CD4-positive, alpha-beta T cell treated with Interleukin-6 at 100 ng/mL for 8 hours (primary cell): ENCODE measurements at places on chromosomes 2 and 18.

- DNase-seq = no peak
Measured at GRCh38 chr2:118240276-118240675, 152.0 kb downstream of the INSIG2 start.

GRCh38 chr2:77873506-77873905, 351.3 kb upstream of the LRRTM4 start:
- no peak for DNase-seq

DNA sequence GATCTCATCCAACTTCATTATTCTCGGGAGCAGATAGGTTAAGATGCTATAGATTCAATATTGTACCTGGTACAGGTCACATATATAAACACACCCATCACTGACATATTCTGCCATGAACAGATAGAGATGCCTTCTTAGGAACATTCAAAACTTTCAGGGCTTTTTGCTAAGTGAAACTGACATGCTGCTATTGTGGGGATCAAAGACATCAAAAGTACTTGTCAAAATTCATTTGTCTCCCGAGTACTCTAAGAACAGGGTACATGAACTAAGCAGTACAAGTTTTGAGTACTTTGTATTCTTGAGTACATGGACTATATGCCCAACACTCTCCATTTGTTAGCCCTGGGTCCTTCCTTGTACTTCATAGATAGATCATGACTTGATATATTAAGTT, 173.5 kb downstream of the FSHR start:
- DNase-seq = no peak

DNA sequence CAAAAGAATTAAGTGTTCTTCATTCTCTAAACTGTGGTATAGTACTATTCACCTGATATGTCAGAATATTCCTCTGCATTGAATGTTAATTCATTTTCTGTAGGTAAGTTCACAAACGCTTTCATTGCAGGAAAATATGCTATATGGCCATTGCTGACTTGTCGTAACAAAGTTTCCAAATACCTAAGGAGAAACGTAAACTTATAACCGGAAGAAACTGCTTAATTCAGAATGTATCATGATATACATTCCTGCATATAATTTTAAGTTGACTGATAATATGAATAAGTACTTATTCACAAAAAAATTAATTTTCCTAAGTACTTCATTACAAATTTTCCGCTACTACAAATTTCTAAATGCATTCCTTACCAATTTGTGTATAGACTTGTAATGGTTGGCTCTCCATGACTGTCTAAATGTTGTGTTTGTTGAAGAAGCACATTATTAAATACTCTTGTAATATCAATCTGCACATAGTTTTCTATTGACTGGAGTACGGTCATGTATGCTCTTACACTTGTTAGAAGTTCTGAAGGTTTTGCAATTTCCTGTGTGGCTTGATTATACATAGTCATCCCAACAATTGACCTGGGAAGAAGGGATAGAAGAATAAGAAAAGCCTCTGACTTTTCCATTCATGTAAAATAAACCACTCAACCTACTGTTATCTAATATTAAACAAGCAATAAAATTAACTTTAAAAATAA, 85.4 kb downstream of the NCKAP1 start:
- no peak for DNase-seq

- no peak for DNase-seq
Measured at GRCh38 chr2:139067072-139067471, 286.9 kb upstream of the NXPH2 start.

- no peak for DNase-seq
Measured at GRCh38 chr2:138298120-138298814, 203.3 kb upstream of the SPOPL start.

- DNase-seq = no peak
Measured at GRCh38 chr18:3495691-3496430, 45.9 kb downstream of the TGIF1 start.

GRCh38 chr2:164771897-164772296, 69.7 kb downstream of the COBLL1 start:
- DNase-seq = no peak

DNA sequence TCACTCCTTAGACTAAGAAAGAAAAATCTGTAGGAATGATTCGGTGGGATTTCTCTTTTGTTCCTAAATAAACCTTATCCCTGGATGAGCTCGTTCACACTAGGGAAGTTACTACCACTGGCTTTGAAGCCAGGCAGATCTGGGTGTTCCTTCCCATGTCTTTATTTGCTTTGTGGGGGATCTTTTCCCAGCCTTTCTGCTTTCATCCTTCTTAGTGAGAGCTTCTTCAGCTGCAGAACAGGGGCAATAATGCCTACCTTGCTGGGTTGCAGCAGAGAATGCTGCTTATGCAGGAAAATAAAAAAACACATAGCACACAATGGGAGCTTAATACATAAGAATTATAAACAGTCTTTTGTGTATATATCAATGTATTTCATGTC, 292.1 kb downstream of the SOX11 start:
- DNase-seq = no peak

GRCh38 chr2:84865181-84865783, 15.6 kb downstream of the TRABD2A start:
- DNase-seq = peak; percentile 63

DNA sequence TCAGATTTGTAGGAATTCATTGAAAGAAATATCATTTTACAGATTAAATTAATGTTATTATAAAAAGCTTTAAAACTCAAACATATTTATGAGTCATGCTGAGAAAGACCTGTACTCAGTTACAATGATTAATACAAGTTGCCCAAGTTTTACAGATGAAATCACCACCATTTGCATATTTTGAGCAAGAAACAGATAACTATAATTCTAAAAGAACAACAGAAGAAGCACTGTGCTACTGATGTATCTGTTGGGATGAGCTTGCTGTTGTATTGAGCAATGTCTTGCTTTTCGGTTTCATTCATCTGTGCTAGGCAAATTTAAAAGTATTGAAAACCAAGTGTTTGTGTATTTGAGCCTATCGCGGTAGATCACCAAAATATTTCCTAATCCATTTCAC, 1589.1 kb upstream of the ZEB2 start:
- DNase-seq = no peak

DNA sequence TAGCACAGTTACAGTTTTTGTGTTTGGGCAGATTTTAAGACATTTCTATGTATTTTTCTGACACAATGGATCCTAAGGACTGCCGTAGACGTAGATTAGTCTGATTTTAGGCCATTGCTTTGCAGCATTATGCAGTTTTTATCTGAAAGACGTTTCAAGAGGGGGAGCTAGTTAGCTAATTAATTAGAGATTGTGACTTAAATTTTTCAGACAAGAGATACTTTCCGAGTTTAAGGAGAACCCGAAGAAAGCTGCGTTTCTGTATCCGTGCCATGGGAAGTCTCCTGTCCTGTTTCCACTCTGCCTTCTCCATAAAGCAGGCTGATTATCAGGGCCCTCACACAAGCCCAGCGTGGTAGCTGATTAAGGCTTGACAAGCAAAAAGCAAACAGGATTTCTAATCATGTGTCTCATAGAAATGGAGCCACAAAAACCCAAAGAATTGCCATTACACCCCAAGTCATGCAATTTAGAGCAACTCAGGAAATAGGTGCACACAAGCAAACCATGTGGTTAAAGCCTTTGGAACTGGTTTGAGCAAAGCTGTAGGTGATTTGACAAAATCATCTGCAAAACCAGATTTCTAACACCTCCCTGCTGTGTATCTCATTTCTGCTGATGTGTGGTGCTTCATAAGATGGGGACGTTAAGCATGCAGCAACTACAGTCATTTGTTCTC, 808.1 kb downstream of the RNF144A start:
- DNase-seq = peak; percentile 62

DNA sequence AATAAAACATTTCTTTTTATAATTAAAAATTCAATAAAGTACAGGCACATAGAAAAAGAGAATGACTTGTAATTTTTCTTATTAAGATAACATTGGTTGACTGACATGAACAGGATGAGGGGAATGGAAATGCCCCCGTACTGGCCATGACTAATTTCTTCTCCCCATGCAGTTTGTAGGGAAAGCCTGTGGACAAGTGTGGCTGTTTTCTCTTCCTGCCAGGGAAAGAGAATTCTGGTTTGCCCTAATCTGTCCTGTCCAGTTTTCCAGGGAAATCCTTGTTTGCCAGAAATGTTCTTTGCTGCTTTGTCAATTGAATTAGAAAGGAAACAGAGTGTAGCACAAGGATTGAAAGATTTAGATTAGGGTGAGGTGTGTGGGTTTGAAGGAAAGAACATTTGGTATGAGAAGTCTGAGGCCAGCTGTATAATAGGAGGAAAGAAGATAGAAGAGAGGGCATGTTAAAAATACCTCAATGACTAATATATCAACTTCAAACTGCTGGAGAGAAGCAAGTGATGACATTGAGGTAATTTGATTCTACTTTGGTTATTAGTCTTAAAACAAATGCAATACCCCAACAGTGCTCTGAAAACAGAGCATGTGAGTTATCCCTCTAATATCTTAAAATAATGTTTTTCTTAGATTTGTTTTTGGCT, 593.9 kb upstream of the ZNF804A start:
- DNase-seq = no peak

- DNase-seq = no peak
Measured at GRCh38 chr2:101578671-101579070, 103.8 kb upstream of the RFX8 start.

DNA sequence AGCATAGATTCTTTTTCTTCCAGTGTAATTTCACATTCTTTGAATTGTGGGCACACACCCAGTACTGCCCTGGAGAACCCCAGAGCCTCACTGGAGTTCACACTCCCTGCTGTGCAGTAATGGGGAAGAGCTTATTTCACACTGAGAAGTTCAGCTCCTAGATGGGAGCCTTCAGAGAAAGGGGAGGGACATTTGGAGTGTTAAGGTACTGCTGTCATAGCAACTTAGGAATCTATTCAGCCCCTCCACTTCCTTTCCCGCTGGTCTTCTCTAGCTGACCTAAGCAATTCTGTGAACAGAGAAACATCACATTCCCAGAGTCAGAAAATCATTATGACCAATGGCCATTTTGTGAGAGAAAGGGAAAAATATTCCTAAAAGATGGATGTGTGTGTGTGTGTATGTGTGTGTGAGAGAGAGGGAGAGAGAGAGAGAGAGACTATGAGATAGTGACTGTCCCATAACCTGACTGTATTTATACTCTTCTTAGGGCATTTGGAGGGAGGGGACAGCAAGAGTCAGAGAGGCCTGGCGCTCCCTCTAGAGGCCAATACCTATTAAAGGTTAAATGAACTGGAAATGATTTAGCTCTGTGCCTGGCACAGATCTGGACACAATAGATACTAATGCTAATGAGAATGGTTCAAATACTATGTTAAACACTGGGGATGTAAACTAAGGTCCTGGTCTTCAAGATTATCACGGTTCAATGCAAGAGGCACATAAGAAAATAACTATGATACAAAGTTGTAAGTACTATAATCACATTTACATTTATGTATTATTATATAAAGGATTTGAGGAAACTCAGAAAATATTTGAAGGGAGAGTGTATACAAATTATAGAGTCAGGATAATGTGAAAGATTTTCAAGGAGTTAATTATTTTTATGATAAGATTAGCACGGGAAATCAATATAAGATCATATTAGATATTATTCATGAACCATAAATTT, 41.5 kb upstream of the RPE start:
- DNase-seq = peak; percentile 22

GRCh38 chr2:216034065-216034464, 20.7 kb upstream of the MREG start:
- DNase-seq = peak; percentile 74

DNA sequence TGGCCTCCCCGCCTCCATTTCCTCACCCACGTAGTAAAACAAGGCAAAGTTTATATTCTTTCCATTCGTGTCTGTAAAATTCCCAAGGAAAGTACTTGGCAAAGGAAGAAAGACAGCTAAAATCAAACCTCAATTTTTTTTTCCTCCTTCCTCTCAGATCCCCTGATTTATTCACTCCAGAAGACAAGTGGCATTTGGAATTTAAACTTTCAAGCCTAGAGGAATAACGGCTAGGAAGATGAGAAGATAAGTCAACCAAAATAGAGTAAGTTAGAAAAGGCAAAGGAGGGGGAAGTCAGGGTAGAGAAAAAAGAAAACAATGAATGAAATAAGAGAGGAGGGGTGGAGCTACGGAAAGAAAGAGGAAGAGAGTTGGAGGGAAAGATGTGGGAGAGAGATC, 198.9 kb upstream of the PIK3C3 start:
- no peak for DNase-seq

DNA sequence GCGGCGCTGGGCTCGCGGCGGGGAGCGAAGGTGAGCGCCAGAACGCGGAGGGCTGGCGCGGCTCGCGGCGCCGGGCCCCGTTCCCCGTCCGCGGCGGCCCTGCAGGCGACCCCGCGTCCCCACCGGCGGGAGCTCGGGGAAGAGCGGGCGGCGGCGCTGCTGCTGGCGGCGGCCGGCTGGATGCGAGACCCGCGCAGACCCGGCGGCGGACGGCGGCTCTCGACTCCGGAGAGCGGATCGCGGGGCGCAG, 213 bp downstream of the DOK6 start:
- DNase-seq = no peak
